Astrocyte of the hippocampus (primary cell): ENCODE measurements at places on chromosomes 11 and 22.

DNA sequence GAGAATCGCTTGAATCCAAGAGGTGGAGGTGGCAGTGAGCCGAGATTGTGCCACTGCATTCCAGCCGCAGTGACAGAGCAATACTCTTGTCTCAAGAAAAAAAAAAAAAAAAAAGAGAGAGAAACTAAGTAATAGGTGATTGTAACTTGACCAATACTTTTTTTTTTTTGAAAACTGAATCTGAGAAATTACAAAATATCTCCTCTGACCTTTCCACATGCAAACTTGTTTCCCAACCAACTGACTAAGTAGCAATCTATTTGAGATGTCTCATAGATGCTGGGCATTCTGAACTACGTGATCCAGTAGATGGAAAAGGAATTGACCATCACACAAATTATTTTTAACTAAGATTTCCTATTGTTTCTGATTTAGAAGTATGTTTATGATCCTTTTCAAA, 407.3 kb upstream of the CHORDC1 start:
- no peak for DNase-seq

DNA sequence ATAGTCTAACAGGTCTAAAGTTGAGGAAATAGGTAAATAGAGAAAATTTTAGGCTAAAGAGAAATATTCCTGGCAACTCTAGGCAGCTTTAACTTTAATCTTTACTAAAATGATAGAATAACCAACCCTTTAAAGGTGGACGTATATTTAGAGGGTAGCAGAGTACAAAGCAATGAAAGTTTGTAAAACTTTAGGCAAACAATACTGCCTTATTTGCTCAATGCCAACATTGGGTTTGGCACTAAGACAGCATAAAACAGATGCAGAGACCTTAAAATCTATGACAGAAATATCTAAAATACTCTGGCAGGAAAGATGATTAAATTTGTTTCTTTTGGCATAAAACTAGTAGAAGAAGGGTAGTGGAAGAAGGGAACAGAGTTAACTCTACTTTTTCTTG, 70.7 kb downstream of the EMSY start:
- DNase-seq = no peak

DNA sequence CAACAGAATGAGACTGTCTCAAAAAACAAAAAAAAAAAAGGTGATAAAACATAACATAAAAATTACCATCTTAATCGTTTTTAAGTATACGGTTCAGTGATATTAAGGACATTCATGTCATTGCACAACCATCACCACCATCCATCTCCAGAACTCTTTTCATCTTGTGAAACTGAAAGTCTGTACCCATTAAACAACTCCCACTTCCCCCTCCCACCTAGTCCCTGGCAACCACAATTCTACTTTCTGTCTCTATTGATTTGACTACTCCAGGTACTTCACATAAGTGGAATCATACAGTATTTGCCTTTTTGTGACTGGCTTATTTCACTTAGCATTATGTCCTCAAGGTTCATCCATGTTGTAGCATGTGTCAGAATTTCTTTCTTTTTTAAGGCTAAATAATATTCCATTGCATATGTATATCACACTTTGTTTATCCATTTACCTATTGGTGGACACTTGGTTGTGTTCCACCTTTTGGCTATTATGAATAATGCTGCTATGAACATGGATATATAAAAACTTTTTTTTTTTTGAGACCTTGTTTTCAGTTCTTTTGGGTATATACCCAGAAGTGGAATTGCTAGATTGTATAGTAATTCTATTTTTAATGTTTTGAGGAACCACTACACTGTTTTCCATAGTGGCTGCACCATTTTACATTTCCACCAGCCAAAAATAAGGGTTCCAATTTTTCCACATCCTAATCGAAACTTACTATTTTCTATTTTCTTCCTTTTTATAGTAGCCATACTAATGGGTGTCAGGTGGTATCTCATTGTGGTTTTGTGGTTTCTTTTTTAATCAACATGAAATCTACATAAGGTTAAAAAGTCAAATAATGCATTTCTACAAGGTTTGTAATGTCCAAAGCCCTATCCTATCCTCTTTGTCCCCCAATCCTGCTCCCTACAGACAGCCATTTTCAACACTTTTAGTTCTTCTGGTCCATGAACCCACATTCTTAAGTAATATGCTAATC, 23.4 kb upstream of the PIK3C2A start:
- no peak for DNase-seq

DNA sequence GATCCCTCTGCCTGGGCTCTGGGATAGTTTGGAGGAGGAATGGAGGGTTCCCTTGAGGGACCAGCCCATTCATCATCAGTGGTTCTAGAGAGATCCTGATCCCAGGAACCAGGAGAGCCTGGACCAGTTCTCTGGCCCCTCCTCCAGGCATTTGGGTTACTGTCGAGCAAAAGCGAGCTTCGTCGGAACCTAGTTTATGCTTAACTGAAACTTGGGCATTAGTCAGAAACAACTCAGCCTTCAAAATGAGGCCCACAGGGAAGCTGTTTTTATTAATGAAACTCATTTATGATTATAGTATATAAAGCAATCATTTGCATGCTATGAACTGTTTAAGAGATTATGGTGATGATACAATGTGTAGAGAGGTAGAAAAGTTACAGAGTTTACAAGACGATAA, 61.4 kb downstream of the LIF start:
- DNase-seq = no peak

DNA sequence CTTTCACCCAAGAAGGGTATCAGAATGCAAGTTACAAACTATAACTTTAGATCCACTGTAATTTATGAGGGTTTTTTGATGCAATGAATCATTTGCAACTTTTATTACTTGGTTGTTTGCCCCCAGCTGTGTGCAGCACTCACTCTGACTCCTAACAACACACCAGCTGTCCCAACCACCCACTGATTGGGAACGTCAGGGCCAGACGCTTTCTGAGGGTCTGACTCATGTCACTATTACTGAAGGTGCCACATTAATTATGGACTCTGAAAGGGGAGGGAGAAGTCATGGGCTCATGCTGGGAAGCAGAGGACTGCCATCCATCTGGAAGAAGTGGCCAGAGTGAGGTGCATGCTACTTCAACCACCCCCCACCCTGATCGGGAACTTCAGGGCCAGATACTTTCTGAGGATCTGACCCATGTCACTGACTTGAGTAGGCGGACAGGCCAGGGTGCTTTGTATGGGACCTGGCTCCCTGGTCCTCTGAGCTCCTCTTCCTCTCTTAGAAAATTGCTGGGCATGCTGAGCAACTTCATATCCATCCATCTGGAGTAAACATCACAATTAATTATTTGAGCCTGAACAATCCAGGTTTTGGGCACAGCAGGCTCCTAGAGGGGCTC, 44.9 kb upstream of the DRD2 start:
- peak; percentile 23 for DNase-seq
